ENCODE measurements at places on chromosomes 5 and 9.

GRCh38 chr5:8394965-8395364 lies 526.0 kb downstream of the MTRR start:
- DNase-seq = no peak

DNA sequence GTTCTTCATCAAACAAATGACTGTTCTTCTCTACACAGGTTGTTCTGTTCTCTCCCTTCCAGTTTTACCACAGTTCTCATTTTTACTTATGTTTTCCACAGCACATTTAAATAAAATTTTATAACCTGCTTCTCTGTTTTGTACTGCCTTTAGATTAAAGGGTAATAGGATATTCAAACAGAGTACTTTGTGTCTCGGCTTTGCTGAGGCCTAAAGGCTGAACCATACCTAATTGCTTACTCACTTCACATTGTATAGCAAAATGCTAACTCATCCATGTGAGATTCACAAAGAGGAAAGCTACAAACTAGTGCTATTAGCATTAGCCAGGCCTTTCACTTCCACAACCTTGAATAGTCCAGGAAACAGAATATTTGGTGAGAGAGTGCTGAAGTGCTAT lies 200.3 kb downstream of the TRPM3 start:
- DNase-seq = no peak

- no peak for DNase-seq
These were observed 11.8 kb downstream of the ACSL6 start for GRCh38 chr5:131999441-132000240.

DNA sequence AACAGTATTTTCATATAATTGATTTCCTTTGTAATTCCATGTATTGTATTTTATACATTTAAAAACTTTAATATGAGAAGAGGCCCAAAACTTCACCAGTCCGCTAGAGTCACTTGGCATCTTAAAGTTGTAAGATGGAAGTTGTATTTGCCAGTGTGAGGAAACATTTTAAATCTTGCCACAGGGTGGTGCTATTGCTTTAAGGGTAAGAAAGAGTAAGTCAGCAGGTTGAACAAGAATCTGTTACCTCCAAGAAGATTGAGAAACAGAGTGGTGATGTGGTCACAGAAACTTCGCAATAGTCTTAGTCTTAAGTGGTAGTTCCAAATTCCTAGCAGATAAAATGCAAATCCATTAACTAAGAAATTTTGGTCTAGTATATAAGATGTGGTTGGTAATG lies 39.8 kb upstream of the RANBP6 start:
- DNase-seq = peak; percentile 25

DNA sequence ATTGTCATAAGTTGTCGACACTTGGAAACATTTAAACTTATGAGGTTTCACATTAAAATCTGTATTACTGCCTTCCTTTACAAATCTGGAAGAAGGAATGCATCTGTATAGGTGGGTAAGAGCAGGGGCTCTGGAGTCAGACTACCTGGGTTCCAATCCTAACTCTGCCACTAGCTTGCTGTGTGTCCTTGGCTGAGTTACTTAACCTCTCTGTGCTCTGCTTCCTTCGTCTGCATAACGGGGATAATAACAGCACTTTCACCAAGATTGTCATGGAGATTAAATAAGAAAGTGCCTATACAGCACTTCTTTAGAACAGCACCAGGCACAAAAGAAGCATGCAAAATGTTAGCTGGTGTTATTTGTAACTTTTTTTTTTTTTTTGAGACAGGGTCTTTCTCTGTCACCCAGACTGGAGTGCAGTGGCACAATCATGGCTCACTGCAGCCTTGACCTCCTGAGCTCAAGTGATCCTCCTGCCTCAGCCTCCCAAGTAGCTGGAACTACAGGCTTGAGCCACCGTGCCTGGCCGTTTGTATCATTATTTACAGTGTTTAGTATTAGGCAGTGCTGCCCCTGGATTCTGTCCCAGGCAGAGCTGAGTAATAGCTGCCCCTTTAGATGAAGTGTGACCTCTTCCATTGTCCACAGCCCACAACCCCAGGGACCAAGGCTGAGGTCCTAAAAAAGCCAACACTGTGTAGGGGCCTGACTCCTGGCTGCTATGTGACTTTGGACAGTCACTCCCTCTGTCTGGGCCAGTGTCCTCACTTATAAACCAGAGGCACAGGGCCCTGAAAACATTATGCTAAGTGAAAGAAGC lies 25.4 kb upstream of the TTLL11 start:
- no peak for DNase-seq

DNA sequence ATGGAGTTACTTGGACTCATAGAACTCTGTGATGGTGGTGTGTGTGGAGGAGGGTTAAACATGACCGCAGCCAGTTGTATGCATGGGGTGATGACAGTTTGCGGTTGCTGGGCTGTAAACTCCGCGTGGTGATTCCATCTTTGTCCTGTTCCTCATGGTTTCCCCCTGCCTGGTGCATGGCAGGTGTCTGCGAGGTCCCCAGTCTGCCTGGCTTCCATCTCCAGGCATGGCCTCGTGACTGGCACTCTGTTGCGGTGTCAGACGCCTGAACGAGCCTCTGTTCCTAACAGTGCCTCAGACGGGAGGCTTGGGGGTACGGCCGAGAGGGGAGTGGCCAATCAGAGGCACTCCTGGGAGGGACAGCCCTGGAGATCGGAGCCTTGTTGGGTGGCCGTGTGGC lies 33.9 kb upstream of the SH3PXD2B start:
- DNase-seq = no peak

- no peak for DNase-seq
These were observed 477.1 kb downstream of the PDE4D start for GRCh38 chr5:59416451-59416850.

GRCh38 chr5:1129711-1130055 lies 17.8 kb upstream of the SLC12A7 start:
- DNase-seq = no peak

DNA sequence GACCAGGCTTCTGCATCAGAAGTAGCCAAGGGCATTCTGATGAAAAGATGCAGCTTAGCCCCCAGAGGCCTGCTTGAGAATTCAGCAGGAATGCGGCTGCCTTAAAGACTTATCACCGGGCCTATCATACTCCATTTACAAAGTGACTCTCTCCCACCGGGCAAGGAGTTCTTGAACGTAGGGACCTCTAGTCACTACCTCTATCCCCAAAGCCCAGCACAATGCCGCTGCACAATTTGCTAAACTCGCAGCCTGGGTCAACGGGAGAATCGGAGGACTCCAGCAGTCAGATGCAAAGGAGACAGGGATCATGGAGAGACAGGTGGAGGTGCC lies 661 bp downstream of the PDCL start:
- no peak for DNase-seq

- DNase-seq = no peak
These were observed 36.4 kb downstream of the GDNF start for GRCh38 chr5:37803487-37803886.

All from stimulated activated CD4-positive, alpha-beta T cell treated with anti-CD3 and anti-CD28 coated beads, Interleukin-1b, Interleukin-23, amount 100 ng/mL, for 24 hours (primary cell).